Frontal cortex (tissue), 4 donors: ENCODE measurements at places on chromosomes 13 and 19. TPM values are rescaled to one million over a fixed set of nuclear protein-coding genes. Genes with fewer than 3 reads are reported as not detected.

ZNF610 gene
- total RNA-seq: 20.0 TPM

ADM5 gene
- 0.82 TPM for total RNA-seq

PRTN3 gene
- total RNA-seq: 1.2 TPM

TMEM161A gene
- total RNA-seq: 8.6 TPM

CATSPERD gene
- total RNA-seq: 0.41 TPM

DNA sequence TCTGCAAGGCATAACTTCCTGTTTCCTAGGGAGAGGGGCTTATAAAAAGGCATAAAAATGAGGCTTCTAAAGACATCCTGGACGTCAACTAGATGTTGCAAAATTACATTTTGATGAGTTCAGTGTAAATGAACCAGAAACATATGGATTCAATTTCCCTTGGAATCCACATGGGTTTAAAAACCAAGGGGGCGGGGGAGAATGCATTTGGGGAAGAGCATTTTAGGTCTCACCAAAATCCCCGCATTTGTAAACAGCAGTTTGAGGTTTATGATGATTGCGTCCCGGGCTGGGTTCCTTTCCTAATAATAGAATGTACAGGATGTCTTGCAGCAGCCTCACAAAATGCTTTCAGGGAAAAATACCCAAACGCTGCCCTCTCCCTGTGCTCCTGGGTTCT lies 407.8 kb downstream of the ZNF536 start:
- DNase-seq: no peak

DNA sequence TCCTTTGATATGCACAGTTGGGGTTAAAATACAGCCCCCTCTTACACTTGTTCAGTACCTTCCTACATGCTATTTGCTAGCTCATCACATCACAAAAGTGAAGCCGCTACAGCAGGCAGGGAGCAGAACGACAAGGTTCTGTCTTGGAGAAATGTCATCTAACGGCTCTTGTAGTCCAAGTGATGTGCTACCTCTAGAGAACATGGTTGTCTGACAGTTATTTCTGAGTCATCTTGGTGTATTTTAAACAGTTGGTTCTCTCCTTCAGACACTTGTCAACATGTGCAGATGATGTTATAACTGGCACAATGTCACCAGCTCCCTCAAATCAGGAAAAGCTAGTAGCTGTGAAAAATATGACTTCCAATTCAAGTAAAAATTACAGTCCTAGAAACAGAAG lies 865.0 kb downstream of the PCDH9 start:
- DNase-seq: no peak

DNA sequence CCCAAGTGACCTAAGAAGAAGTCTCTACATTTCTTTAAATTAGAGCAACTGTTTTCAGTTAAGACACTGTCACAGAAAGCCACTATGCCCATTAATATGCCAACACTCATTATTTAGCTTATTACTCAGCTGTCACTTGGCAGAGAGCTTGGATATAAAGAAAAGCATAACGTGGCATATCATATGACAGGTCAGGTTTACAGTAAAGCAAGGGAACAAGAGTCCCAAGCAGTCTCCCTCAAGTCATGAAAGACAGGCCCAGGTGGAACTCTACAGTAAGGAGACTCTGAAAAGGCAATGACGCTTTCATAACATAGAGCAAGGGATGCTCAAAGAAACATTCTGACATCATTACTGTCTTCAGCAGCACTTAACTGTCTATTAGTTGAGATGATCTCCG lies 6.3 kb downstream of the LHFPL6 start:
- DNase-seq: no peak

DNA sequence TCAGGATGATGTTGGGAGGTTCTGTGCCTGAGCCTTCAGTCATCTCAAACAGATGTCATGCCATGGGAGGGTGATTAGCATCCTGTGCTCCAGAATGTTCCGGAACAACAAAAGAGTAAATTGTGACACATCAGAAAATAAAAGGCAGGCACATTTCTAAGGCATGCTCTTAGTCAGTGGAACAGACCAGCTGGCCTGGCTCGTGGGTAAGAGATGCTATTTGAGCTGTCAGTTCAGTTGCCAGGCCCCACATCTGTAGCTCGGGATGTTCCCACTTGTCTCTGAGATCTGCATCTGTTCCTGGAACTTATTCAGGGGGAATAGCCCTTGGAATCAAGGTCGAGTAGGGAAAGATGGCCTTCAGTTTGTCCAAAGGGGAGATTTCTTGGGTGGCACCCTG lies 26.0 kb downstream of the OLFM4 start:
- no peak for DNase-seq

DNA sequence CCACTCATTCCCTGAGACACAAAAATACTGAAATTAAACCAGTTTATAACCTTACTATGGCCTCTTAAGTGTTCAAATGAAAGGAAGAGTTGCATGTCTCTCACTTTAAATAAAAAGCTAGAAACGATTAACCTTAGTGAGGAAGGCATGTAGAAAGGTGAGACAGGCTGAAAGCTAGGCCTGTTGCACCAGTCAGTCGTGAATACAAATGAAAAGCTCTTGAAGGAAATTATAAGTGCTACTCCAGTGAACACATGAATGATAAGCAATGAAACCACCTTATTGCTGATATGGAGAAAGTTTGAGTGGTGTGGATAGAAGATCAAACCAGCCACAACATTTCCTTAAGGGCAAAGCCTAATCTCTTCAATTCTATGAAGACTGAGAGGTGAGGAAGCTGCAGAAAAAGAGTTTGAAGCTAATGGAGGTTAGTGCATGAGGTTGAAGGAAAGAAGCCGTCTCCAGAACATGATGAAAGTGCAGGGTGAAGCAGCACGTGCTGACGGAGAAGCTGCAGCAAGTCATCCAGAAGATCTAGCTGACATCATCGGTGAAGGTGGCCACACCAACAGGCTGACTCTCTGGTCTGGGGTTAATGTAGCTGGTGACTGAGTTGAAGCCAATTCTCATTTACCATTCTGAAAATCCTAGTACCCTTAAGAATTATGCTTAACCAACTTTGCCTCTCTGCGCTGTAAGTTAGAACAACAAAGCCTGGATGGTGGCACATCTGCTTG lies 94.5 kb upstream of the TEX29 start:
- no peak for DNase-seq

DNA sequence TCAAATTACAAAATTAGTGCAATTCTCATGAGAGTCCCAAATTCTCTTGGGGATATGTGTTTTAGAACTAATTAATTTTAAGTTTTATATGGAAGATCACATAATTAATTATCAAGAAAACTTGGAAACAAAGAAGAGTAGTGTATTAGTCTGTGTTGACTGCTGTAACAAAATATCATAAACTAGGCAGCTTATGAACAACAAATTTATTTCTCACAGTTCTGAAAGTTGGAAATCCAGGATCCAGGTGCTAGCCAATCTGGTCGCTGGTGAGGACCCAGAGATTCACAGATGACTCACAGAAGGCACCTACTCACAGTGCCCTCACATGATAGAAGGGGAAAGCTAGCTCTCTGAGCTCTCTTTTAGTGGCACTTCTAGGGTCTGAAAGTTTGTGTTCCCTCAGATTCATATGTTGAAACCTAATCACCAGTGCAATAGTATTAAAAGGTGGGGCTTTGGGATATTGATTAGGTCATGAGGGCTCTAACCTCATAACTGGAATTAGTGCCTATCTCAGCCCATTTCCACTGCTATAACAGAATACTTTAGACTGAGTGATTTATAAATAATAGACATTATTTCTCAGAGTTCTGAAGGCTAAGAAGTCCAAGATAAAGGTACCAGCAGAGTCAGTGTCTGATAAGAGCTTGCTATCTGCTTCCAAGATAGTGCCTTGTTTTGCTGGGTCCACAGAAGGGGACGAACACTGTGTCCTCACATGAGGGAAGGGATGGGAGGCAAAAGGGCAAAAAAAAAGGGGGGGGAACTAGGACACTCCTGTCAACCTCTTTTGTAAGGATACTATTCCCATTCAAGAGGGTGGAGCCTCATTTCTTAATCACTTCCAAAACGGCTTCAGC lies 1.5 kb upstream of the ARGLU1 start:
- DNase-seq: no peak

- DNase-seq: no peak
Measured at GRCh38 chr13:35804901-35805300, 326.3 kb downstream of the DCLK1 start.

- DNase-seq: no peak
Measured at GRCh38 chr13:43411211-43411610, 375.6 kb downstream of the ENOX1 start.

DNA sequence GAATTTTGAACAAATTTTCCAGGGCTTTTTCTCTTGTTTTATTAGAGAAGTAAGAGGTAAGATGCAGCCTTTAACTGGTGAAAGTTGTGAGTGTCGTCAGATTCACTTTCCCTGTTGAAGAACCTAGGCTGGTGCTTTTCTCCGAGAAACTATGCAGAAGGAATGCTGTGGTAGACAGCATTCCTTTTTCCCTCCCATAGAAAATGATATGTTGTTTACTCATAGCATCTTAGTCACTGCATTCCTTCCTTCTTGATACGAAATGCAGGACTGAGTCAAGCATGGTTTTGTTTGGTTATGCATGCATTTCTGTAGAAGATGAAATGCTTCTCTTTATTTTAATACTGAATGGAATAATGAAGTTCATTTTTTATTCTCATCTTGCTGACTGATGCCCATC lies 3.4 kb downstream of the ITGBL1 start:
- DNase-seq: no peak

GRCh38 chr19:4347521-4347920 lies 4.2 kb downstream of the MPND start:
- DNase-seq: no peak

DNA sequence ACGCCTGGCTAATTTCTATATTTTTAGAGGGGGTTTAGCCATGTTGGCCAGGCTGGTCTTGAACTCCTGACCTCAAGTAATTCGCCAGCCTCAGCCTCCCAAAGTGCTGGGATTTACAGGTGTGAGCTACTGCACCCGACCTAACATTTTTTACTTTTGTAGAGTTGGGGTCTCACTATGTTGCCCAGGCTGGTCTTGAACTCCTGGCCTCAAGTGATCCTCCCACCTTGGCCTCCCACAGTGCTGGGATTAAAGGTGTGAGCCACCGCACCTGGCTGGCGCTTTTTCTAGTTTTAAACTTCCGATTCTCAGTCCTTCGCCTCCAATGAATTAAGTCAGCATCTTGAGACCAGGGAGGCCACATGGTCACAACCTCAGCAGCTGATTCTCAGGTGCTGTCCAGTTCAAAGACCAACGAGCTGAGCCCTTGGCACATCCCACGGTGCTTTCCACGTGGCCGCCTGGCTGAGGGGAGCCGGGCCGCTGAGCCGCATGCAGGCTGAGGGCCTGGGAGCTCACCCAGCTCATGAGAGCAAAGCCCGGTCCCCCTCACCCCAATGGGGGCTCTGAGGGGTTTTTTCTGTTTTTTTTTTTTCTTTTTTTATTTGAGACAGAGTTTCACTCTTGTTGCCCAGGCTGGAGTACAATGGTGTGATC lies 9.1 kb downstream of the AP3D1 start:
- DNase-seq: no peak

DNA sequence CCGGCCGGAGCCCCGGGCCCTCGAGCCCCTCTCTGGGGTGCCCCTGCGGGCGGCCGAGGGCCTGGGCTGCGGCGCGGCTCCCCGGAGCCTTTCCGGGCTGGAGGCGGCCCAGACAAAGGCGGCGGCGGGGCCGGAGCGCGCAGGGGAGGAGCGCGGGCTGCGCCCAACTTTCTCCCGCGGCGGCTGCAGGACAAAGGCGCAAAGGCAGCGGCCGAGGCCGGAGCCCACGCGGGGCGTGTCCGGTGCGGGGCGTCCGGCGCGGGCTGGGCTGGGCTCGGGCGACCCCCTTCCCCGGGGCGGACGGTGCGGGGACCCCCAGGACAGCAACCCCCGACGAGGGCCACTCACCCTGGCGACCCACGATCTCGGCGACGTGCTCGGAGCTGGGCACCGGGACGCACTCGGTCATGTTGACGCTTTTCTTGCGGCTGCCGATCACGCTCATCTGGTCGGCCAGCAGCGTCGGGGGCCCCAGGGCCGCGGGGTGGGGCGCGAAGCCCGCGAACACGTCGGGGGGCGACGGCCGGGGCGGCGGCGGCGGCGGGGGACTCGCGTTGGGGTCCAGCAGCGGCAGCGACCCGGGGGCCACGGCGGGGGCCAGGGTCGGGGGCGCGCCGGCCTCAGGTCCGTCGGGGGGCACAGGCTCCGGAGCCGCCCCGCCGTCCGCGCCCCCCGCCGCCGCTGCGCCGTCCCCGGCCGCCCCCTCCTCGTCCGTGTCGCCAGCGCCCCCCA lies 843 bp downstream of the MEX3D start:
- no peak for DNase-seq

DNA sequence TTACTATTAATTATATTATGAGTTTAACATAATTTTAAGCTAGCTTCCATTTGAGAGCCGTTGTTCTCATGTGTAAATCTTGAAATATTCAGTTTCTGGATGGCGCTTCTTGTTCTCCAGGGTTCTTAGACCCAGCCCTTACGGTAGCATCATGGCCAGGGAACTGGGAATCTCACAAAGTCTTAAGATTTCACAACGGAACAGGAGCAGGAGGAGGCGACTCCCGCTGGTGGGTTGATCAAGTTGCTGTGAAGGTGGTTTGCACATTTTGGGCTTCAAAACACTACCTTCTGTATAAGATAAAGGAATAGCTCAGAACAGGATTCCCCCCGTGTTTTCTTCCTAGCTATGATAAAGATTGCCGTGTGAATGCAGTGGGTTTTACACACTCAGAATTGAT lies 2.8 kb downstream of the NAXD start:
- no peak for DNase-seq

DNA sequence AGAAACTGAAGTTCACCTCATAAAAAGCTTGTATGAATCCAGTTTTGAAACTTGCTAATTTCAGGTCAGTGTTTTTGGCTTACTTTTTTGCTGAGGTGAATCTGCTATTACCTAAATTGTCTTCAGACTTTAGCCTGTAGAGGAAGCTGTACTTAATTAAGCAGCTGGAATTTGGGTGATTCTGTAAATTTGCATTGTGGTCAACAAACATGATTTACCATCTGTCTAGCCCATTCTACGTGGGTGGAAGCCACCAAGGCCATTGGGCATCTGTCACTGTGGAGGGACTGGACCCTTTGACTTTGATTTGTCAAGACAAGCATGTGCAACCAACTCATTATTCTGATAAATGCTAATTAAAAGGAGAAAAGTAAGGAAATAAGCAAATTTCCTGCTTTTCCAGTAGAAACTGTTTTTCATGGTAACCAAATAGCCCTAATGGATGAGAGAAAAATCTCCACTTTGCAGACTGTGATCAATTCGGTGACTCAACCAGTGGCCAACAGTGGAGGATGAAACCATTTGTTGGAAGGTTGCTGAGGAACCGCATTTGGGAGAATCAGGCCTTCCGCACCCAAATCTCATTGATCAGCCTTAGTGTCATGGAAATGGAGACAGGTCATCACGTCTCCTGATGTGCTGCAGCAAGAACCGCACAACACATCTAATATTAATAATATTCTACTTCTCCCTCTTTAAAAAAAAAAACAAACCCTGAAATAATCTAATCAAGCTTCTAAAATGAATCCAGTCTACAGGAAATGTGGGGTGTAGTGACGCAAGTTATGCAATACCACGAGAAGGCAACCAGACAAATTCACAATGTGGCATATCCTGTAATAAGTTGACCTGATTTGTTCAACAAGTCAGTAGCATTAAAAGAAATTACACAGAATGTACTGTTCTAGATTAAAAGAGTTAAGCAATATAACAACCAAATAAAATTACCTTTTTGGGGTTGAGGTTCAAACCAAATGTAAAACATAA lies 54.3 kb downstream of the GARRE1 start:
- no peak for DNase-seq
